Esophagus muscularis mucosa (tissue), 4 donors: ENCODE measurements at places on chromosomes 6 and 20.

DNA sequence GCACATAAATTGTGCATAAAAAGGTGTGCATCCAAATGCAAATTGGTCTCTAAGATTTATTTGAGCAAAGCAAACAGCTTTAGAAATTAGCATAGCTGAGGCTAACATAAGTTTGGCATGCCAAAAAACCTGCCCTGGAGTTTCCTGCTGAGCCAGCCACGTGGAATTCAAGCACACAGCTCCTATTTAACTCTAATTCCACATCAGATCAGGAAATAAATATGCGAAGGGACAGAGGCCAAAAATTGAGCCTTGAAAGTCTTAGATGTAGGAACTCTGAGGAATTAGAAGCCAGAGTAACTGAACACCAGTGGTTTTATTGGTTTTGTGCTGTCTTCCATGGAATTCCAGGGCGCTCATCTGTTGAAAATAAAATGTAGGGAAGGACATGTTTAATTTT is 19.6 kb downstream of the SOBP start:
- no peak for DNase-seq

- DNase-seq = peak; percentile 70
Observed at GRCh38 chr20:23601715-23602114, 4.0 kb downstream of the CST9 start.

- no peak for DNase-seq
Observed at GRCh38 chr20:45467861-45468260, 1.7 kb upstream of the WFDC2 start.

GRCh38 chr6:43736844-43737243 is 33.2 kb upstream of the VEGFA start:
- DNase-seq = no peak

DNA sequence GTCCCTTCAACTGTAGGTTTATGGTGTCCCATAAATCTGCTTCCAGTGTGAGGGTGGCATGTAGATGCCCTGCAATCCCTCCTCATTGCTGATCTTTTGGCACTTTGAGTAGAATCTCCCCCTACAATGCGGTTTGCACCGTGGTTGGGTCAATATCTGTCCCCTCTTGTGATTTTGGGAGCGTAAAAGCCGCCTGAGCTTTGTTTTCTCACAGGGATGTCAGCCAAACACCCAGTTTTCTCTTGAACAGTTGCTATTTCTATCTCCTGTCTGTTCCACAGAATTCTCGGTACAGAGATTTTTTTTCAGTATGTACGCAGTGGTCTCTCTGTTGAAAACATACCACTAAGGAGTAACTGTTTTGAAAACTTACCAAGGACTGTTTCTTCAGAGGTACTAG is 21.8 kb downstream of the CDS2 start:
- DNase-seq = no peak
